ENCODE measurements at places on chromosomes 3 and 15. TPM values are rescaled to one million over a fixed set of nuclear protein-coding genes. Genes with fewer than 3 reads are reported as not detected.

The C3orf20 gene
- total RNA-seq: not detected

The GOLGA8S gene
- total RNA-seq: under 0.01 TPM

The KCTD6 gene
- total RNA-seq: 5.1 TPM

The KCNAB1 gene
- under 0.01 TPM for total RNA-seq

The BCL2A1 gene
- 8.8 TPM for total RNA-seq

The DNAJC13 gene
- total RNA-seq: 62.9 TPM

The GOLGA6D gene
- total RNA-seq: under 0.01 TPM

The SH2D7 gene
- total RNA-seq: not detected

The GABRB3 gene
- 0.16 TPM for total RNA-seq

The ECE2 gene
- total RNA-seq: not detected

The ANKRD34C gene
- not detected for total RNA-seq

The TWF2 gene
- total RNA-seq: 87.5 TPM

The PXYLP1 gene
- 3.6 TPM for total RNA-seq

The POLQ gene
- 1.9 TPM for total RNA-seq

The TGM5 gene
- total RNA-seq: not detected

The GPR149 gene
- not detected for total RNA-seq

The ZPLD1 gene
- total RNA-seq: under 0.01 TPM

The MEGF11 gene
- not detected for total RNA-seq

The LRTM1 gene
- total RNA-seq: not detected

The GOLGA6B gene
- total RNA-seq: under 0.01 TPM

The MORC1 gene
- total RNA-seq: not detected

The PPP2R3A gene
- total RNA-seq: 9.6 TPM

The ACOX2 gene
- total RNA-seq: 28.2 TPM

The WDR93 gene
- total RNA-seq: 0.16 TPM

The CPNE9 gene
- total RNA-seq: not detected

The KNG1 gene
- not detected for total RNA-seq

The FOXL2 gene
- total RNA-seq: under 0.01 TPM

The TGM4 gene
- total RNA-seq: under 0.01 TPM

The BSN gene
- total RNA-seq: under 0.01 TPM

The SLC25A20 gene
- 20.8 TPM for total RNA-seq

The OSBPL10 gene
- total RNA-seq: 5.0 TPM

The CTXND1 gene
- not detected for total RNA-seq

The CCDC33 gene
- total RNA-seq: 0.16 TPM

The KLHL6 gene
- total RNA-seq: under 0.01 TPM

The SGO1 gene
- total RNA-seq: 0.17 TPM

The ACP3 gene
- 1.4 TPM for total RNA-seq

The PIERCE2 gene
- total RNA-seq: 0.60 TPM

The CCDC14 gene
- total RNA-seq: 32.8 TPM

The GREM1 gene
- total RNA-seq: 213 TPM

The LDHAL6B gene
- total RNA-seq: not detected

The STRA6 gene
- total RNA-seq: 0.79 TPM

The HEXA gene
- total RNA-seq: 74.7 TPM

The BFSP2 gene
- not detected for total RNA-seq

The NPAP1 gene
- under 0.01 TPM for total RNA-seq

The OIP5 gene
- total RNA-seq: 1.3 TPM

The NMB gene
- total RNA-seq: 2.4 TPM

The FAM3D gene
- not detected for total RNA-seq

The HTR3E gene
- not detected for total RNA-seq

Data from bronchial smooth muscle cell (primary cell).